Caudate nucleus (tissue), 63 donors: ENCODE measurements at places on chromosomes 11 and 22.

DNA sequence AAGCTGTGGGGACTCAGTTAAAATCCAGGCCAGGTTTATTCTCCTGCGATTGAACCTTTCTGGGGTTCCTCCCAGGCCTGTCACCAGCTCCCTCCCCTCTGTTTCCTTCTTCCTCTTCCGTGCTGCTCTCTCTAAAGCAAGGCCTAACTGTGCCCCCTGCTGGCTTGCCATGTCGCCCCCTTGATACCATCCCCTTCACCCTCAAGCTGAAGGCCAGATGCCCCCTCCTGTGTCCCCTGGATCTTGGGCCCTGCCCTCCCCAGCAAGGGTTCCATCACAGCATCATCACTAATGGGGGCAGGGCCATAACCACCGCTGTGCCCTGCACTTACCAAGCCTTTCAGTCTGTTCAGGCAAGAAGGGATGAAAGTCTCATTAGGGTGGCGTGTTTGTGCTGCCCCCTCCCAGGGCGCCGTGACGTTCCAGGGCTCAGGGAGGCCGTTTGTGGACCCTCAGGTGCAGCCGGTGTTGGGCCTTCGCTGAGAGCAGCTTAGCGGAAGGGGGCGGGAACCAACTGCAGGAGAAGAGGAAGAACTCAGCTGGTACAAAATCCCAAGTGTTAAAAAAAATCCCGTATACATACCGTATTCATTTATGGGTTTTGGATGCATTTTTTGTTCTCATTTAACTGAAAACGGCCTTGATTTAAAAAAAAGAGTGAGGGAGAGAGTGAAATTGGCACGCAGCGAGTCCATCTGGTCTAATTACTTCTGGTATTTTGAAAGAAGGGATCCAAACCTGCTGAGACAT is 69.9 kb downstream of the MPPED1 start:
- no peak for DNase-seq

DNA sequence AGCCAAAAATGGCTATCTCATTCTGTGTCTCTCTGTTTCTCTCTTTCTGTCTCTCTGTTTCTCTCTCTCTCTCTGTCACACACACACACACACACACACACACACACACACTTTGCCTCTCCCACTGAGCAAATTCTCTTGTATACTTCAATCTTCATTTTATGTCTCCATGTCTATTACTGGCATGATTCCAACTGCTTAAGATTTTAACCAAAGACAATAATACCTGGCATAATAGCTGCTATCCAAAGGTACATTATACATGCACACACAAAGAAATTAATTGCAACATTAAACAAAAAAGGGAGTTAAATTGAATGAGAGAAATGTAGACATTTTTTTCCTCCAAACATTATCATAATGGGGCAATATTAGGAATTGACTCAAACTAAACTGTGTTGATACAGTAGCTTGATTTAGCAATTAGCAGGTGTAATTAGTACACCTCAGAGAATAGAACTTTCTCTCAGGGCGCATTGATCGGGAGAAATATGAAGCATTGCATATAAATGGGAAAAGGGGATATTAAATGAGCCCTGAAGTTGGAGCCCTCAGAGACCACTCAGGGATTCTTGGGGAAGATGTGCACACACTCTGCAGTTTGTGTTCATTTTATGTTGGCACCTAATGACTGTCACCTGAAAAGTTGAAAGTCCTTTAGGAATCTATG is 17.4 kb upstream of the SLC1A2 start:
- DNase-seq: no peak

- no peak for DNase-seq
These were observed 113.4 kb downstream of the CASP12 start for GRCh38 chr11:104784684-104785460.

DNA sequence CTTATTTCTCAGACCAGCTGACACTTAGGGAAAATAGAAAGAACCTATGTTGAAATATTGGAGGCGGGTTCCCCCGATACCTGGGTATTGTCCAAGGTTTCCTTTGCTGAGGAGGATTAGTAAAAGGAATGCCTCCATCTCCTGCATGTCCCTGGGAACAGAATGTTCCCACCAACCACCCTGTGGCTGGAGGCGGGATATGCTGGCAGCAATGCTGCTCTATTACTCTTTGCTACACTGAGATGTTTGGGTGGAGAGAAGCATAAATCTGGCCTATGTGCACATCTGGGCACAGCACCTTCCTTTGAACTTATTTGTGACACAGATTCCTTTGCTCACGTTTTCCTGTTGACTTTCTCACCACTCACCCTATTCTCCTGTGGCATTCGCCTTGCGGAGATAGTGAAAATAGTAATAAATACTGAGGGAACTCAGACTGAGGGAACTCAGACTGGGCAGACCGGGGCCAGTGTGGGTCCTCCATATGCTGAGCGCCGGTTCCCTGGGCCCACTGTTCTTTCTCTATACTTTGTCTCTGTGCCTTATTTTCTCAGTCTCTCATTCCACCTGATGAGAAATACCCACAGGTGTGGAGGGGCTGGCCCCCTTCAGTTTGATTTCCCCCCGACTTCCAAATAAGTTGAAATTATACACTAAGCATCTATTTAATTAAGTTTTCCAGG is 32.1 kb downstream of the IGLL1 start:
- DNase-seq: no peak

- DNase-seq: no peak
These were observed 65.8 kb upstream of the MS4A8 start for GRCh38 chr11:60633645-60634044.

- DNase-seq: no peak
These were observed 2.7 kb downstream of the FAM83F start for GRCh38 chr22:39997421-39997820.

- DNase-seq: no peak
These were observed 96.9 kb upstream of the LARGE1 start for GRCh38 chr22:34017205-34017604.

DNA sequence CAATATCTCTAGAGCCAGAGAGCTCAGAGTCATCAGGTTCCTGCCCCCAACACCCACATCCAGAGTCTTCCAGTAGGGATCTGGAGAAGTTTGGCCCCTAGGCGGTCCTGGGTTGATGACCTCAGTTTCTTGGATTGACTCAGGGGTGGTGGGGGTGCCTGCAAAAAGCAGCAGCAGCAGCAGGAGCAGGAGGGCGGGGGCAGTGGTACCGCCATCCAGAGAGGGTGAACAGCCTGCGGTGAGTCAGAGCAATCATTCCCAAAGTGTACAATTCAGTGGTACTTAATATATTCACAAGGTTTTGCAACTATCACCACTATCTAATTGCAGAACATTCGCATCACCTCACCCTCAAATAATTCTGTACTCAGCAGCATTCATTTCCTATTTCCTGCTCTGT is 9.9 kb upstream of the SEC14L3 start:
- DNase-seq: no peak

GRCh38 chr11:59263225-59263894 is 50.6 kb upstream of the MPEG1 start:
- no peak for DNase-seq
